ENCODE measurements at places on chromosomes 7 and 10.

GRCh38 chr10:79298403-79299244 lies 48.6 kb upstream of the PPIF start:
- no peak for DNase-seq

DNA sequence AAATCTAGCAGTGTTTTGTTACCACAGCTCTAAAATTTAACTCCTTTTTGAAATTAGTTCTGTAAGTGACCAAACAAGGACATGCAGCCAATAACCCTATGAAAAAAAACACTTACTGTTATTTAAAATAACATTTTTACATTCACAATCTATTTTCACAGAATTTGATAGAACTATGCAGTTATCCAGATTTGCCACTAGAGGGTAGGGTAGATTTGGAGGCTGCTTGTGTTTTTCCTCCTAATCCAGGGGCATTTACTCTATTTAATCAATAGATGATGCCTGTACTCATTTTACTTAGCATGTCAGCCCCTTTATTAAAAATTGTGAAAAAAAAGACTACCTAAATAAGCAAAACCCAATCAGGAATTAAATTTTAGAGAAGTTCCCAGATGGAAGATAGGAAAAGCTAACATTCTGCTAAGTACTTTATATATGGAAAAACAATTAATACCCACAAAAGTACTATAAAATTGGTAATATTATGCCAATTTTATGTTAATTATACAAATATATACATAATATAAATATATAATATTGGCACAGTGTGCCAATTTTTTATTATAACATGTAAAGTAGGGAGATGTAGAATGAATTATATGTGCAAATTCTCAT lies 18.1 kb upstream of the LIPK start:
- DNase-seq = no peak

DNA sequence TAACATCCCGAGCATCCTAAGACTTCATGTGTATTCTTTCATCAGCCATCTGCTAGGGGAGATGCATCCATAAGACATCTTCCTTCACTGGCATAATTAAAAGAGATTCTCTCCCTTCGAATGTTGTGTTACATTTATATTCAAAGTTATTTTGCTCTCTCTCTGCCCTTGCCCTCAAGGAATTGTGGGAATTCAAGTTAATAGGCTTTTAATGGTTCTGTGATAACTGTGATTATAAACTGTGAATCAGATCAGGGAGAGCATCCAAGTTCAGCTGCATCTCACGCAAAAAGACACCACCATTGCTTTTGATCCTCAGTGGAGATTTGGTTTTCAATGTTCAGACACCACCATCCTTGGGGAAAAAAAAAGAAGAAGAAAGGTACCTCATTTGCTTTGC lies 9.2 kb upstream of the TEX36 start:
- no peak for DNase-seq

DNA sequence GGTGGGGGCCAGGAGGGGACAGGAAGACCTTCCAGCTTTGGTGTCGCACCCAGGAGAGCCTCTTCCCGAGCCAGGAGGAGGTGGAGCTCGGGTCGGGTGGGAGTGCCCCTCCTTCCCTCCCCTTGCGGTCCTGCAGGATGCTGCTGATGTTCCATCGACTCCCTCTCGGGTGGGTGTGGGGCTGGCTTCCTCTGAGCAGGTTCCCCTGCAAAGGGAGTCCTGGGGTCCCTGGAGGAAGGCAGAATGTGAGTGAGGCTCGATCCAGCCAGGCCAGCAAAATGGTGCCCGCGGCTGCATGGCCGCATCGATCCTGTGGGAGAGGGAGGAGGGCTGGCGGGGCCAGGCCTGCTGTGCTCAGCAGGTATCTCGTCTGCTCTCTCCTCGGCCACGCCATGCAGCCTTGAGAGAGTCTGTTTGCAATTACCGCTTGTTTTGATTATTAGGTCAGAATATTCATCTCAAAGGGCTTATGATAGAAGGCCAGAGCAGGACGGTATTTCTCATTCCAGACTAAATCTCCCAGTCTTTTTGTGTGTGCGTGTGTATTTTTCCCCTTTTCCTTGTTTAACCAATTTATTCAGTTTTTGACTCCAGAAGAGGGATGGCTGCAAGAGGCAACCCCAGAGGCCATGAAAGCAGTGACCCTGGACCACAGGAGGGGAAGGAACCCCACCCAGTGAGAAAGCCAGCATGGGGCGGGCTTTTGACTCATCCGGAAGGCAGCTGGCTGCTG lies 137.3 kb upstream of the ZMIZ1 start:
- DNase-seq = no peak

GRCh38 chr7:158228986-158229385 lies 358.6 kb downstream of the PTPRN2 start:
- DNase-seq = no peak

DNA sequence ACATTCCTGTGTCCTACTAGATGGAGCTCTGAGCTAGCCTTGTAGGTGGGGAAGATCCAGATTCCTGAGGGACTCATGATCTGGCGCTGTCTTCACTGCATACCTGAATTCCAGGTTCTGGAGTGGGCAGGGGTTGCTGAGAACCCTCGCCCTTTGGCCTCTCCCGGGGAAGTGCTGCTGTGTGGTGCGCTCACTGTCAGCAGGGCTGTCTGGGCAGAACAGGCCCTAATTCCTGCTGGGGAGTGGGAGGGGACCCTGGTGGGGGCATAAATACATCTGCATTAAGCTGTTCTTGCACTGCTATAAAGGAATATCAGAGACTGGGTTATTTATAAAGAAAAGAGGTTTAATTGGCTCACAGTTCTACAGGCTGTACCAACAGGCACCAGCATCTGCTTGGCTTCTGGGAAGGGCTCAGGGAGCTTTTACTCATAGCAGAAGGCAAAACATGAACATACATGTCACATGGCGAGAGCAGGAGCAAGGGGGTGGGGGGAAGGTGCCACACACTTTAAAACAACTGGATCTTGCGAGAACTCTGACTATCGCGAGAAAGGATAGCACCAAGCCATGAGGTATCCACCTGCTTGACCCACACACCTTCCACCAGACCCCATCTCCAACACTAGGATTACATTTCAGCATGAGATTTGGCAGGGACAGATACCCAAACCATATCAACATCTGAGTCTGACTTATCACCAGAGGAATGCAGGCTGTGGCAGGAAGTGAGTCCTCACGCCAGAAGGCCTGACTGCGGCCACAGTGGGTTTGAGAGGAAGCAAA lies 115.0 kb downstream of the ADCY1 start:
- DNase-seq = no peak

GRCh38 chr7:29255199-29255878 lies 60.8 kb downstream of the CHN2 start:
- DNase-seq = no peak

DNA sequence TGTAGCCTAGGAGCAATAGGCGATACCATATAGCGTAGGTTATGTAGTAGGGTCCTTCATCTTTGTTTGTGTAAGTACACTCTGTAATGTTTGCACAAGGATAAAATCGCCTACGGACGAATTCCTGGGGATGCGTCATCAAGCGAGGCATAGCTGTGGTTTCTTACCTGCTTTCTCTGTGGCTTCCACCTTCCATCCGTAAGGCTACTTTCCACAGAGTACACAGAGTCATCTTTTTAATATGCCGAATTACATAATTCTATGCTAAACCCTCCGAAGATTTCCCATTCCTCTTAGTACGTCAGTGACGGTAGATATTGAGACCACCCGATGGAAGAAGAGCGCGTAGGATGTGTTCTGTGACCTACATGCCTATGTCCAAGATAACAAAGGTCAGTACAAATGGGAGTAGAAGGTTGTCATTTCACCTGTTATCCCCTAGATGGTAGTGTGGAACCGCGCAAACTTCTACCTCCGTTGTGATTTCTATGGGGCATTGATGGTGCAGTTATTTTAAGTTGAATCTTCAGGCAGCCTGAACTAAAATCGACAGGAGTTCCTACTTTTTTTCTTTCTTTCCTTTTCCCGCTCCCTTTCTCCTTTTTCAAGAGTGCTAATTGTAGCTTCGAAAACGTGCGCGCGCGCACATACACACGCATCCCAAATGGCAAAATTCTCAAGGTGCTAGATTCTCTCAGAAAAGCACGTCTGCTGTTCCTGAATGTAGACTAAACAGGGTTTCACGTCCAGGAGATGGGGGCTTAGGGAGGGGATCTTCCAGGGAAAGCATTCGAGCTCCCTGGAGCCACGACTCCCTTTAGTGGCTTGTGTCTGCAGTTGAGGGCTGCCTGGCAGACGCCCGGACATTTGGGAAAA lies 111.7 kb upstream of the MBL2 start:
- no peak for DNase-seq

All from stimulated activated CD8-positive, alpha-beta memory T cell treated with anti-CD3 and anti-CD28 coated beads, Interleukin-4, amount 100 ng/mL, for 1 hour (primary cell).